ENCODE measurements at places on chromosomes 11 and 22.

- DNase-seq = no peak
These were observed 2.1 kb downstream of the RTN3 start for GRCh38 chr11:63683133-63683991.

DNA sequence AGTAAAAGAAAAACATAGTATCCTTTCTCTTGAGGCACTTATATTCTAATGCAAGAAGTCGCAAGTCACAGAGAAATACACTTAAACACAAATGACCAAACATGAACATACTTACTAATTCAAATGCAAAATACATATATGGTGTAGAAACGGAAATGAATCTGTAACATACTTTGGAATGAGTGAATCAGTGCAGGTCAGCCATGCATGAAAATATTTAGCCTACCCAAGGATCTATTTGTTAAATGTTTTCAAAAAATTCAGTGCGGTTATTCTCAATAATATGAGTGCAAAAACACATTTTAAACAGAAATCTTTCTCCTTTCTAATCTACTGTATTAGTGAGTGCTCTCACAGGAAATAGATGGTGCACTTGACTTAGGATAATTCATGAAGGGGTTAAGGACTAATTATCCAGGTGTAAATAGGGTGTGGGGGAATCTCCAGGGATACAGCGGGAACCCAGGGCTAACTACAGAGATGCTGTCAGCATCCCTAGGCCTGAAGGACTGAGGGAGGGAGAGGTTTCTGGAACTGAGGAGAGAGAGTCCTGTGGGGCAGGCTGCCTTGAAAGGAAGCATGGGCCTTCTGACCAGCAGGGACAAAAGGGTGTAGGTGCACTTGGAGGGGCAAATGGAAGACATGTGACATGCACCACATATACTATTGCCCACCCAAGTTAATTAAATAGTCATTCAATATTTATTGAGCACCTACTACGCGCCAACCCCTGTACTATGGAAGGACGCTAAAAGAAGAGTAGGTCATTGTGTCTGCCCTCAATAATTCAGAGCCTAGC is 139.2 kb downstream of the MAML2 start:
- DNase-seq = no peak

DNA sequence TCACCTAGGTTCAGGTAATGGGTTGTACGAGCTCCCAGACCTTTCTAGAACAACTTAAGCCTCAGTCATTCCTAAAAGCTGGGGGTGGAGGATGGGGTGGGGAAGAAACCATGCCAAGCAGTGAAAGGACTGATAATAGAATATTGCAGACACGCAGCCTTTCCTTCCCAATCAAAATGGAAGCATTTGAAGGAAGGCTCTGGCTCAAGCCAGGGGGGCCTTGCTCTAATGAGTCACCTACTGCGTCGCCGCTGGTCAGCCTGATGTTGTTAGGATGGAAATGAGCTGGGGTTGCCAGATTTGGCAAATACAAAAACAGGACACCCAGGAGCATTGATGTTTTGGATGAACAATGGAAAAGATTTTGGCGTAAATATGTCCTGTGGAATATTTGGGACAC is 6.2 kb downstream of the SYT12 start:
- no peak for DNase-seq

- DNase-seq = no peak
These were observed 1718.4 kb downstream of the LRRC4C start for GRCh38 chr11:39741066-39741465.

- DNase-seq = no peak
These were observed at the start of gene LRRN4CL for GRCh38 chr11:62689421-62690183. TSS of gene LRRN4CL (minus strand) at chr11:62689530. CDS start at chr11:62688508, 1,022 bp downstream.

- DNase-seq = no peak
These were observed 56.0 kb downstream of the PACS1 start for GRCh38 chr11:66126064-66126463.

DNA sequence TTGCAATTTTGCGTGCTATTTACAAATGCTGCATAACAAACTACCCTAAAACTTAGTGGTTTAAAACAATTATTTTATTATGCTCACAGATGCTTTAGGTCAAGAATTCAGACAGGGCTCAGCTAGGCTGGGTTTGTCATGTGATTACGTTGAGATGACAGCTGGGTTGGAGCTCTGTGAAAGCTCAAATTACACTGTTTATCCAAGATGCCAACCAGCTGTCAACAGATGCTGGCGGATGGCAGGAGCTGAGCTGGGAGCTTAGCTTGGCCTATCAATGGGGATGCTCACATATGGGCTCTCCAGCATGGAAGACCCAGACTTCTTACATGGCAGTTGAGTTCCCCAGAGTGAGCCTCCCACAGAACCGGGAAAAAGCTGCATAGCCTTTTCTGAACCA is 62.7 kb downstream of the STK33 start:
- no peak for DNase-seq

- DNase-seq = no peak
These were observed 18.1 kb downstream of the MRPL16 start for GRCh38 chr11:59792507-59792906.

DNA sequence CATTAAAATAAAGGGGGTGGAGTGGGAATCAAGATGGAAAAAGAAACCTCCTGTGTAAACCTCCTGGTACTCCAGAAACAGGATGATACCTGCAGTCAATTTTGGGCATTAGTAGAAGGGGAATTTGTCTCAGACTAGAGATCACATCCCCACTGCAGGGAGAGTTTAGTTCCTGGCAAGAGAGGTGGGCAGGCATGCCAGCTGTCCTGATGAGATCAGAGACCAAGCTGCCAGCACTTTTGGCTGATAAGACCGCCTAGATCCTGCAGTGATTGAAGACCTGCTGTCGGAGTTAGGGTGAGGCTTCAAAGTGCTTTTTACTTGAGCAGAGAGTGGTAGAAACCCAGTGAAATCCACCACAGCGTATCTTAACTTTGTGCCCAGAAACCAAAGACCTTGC is 29.7 kb upstream of the NELL1 start:
- DNase-seq = no peak

DNA sequence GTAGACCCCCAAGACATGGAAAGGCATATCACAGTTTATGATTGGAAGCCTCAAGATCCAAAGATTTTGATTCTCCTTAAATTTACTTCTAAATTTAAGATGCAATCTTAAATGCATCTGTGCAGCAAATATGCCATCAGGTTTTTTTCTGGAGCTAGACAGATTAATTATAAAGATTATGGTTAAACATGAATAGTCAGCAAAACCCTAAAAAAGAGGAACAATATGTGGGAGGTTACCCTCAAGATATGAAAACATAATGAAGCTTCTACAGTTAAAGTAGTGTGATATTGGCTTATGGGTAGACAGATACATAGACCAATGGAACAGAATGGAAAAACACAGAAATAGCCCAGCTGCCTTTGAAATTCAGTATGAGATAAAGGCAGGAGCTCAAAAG is 31.7 kb downstream of the OR8B12 start:
- DNase-seq = no peak

DNA sequence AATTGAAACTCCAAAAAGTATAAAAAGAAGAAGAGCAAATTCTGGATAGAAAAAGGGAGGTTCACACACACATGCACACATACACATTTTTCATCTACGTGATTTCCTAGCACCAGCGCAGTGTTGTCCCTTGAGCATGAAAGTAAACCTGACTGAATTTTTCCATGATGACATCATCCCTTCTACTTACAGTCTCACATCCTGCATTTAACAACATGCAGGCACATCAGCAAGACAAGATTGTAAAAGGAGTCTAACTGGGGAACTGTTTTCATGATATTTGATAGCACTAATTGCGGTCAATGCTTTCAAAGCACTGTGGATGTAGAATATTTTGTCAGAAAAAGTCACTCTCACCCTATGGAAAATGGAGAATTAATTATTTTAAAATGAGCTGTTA is 36.6 kb downstream of the GAS2 start:
- DNase-seq = no peak

GRCh38 chr11:70124321-70125000 is 46.3 kb downstream of the ANO1 start:
- no peak for DNase-seq

- no peak for DNase-seq
These were observed 373.5 kb downstream of the GUCY1A2 start for GRCh38 chr11:106644824-106645223.

GRCh38 chr11:122032317-122032716 is 83.7 kb downstream of the BLID start:
- DNase-seq = no peak

DNA sequence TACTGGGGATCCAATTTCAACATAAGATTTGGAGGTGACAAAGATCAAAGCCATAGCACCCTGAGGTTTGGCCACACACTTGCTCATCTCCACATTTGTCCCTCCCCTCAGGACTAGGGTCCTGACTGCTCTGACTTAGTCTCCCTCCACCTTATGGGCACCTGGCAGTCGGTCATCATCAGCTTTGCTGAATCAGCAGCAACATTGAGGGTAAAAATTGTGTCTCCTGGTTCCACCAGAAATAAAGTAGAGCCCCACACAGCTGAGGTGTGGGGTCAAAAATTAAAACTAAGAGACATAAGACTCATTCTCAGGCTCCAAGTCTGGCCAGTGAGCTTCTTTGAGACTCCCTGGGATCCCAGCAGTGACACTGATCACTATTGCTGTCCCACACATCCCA is 56.2 kb downstream of the GGTLC2 start:
- no peak for DNase-seq

- no peak for DNase-seq
These were observed 261.2 kb upstream of the UBASH3B start for GRCh38 chr11:122394313-122394712.

DNA sequence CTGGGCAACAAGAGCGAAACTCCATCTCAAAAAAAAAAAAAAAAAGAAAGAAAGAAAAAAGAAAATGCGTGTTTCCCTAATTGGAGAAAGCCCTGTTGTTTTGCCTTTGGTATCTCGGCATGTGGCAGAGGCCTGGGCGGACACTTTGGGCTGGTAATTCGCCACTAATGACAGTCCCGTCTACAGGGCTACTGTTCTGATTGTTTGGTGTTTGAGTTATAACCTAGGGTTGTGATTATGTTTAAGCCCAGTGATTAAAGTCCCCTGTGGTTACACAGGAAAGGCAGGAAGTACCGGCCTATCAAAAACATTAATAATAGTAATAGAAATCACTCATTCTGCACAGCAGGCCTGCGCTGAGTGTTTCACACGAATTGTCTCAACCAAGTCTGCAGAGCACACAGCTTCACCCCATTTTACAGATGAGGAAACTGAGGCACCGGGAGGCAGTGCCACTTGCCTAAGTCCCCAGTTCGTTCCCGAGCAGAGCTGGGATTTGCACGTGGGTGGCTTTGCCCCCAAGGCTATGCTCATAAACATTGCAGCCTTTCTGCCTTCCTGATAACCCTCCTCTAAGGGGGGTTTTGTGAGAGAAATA is 39.1 kb upstream of the GRAMD4 start:
- DNase-seq = no peak

Measured in pancreas (tissue), 10 donors.